ENCODE measurements at places on chromosomes 3 and 15.

- no peak for DNase-seq
Measured at GRCh38 chr15:77440378-77440999, 19.8 kb downstream of the HMG20A start.

- no peak for DNase-seq
Measured at GRCh38 chr15:93358166-93359059, 269.4 kb upstream of the RGMA start.

DNA sequence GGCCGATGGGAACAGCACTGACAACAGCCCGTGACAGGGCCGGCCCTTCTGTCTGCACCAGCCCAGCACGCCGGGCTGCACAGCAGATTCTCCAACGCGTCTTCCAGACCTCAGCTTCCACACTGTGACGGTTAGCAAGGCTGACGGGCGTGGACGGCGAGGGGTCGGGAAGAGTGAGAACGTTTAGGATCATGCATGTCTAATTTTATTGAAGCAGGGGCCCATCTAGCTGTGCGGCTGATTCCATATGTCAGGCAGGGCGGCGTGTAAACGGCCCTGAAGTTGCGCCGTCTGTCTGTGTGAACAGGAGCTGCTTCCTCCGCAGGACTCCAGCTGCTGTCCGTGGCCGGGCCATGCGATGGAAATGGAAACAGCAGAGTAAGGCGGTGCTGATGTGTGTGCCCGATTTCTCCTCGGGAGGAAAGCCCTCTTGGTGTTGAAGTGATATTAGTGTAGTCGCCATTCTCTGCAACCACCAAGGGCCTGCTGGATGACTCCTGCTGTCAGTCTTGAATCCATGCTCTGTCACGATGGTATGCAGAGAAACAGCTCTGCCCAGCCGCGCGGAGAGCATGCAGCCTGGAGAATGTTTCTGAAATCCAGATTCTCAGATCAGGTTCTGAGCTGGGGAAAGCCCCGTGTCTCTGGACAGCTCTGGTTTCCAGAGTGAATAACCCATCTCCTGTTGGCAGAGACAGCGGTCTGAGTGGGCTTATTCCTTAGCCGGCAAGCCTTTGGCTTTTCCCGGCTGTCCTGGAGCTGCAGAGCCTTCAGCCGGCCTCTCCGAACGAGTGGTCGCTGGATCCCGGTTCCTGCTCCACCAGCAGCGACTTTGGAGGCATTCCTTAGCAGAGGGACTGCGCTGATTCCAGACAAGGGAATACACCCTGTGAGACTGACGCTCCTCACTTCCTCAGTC is 158.1 kb upstream of the UBE3A start:
- no peak for DNase-seq

- DNase-seq, result no peak
Measured at GRCh38 chr3:112974894-112975293, at the start of gene CD200R1. Gene CD200R1 (minus strand): TSS chr3:112975103. CDS start chr3:112974857, 246 bp downstream.

GRCh38 chr3:58179235-58180098 is 31.3 kb downstream of the DNASE1L3 start:
- no peak for DNase-seq

- no peak for DNase-seq
Measured at GRCh38 chr3:27325419-27325818, 43.8 kb downstream of the NEK10 start.

GRCh38 chr3:56459104-56459496 is 9.2 kb downstream of the ERC2 start:
- DNase-seq, result no peak

- no peak for DNase-seq
Measured at GRCh38 chr3:129655291-129655700, 48.8 kb upstream of the PLXND1 start.

- no peak for DNase-seq
Measured at GRCh38 chr3:197349368-197349767, 51.0 kb upstream of the DLG1 start.

DNA sequence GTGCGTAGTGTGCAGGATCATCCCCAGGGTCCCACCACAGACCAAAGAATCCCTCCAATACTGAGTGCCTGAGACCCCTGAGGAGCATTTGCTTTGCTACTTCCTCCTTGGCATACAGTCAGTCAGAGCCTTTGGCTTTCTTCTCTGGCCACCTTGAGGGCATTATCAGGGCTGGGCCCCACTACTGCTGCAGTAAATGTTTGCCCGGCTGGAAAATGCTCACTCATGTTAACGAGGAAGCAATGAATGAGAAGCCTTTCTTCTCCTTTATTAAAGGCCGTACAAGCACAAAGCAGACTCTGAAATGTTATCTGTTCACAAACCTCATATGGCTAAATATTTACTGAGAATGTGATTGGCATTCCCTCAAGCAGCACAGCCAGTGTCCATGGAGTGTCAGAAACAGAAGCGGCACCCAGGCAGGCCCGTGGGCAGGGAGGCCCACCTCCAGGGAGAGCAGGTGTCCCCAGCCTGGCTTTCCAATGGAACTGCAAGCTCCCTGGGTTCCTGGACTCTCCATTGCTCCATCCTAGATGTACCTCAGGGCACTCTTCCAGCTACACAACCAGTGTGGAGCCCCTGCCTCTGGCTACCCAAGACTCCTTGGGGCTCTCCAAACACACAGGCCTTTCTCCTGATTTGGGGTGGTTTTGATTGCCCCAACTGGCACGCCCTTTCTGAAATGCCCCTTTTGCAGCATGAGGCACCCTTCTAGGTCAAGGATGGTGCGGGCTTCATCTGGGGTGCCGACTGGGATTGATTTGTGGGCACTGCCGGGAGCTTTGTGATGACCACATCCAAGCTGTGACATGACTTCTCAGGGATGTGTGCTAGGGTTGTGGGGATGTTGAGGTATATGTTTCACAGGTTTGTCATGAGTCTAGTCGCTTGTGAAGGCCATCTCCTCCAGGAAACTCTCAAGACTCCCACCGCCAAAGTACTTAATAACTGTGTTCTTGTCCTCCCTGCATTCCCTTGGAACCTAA is 195.6 kb downstream of the FAM43A start:
- no peak for DNase-seq

DNA sequence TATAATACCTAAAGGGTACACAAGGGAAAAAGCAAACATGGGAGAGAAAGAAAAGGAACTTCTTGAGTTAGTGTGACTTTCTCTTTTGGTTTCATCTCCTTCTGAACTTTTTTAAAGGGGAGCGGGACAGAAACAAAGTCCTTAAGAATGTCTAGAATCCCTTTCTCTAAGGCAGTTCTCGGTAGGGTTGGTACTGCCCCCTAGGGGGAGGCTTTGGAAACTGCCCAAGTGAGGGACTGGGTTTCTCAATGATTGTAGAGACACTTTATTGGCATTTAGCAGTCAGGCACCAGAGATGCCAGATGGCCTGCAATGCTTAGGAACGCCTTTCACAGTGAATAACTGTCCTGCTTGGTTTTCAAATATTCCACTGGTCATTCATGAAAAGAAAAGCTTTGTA is 172.7 kb downstream of the WDR72 start:
- no peak for DNase-seq

GRCh38 chr3:49733551-49733950 is 9.8 kb upstream of the GMPPB start:
- no peak for DNase-seq
